ENCODE measurements at places on chromosomes 2 and 18.
A peak's percentile ranks its signal among the peaks of the same experiment; 100 is the strongest.

DNA sequence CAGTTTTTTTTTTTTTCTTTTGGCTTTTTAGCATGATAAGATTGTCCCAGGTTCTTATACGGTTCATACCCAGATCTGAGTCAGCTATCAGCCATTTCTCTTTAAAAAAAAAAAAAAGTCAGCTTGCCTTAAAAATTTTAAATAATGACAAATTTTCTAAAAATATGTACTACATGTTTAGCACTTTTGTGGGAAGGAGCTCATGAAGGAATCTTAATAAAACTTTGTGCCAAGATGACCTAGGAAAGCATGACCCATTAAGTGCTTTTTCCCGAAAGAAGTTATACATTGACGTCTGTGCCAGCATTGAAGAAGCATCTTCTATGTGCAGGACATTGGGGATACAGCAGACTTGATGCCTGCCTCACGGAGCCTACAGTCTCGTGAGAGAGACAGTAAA lies 4.5 kb upstream of the RBMS1 start:
- DNase-seq: no peak

DNA sequence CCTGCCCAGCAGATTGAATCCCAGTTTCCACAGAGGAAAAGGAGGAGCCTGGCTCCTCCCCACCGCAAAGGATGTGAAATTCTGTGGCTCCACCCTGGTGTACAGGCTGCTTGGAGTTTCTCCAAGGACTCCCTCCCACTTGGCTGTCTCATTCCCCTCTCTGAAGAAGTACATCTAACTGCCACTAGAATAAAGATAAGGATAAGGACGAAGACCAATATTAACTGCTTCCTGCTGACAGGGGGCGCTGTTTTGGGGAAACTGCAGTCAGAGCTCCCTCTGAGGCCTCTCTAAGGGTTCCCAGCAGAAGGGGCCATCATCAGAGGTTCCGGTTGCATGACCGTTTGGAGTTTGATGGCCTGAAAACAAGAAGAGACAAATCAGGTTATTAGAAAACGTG lies 790.9 kb downstream of the CPS1 start:
- DNase-seq: no peak

DNA sequence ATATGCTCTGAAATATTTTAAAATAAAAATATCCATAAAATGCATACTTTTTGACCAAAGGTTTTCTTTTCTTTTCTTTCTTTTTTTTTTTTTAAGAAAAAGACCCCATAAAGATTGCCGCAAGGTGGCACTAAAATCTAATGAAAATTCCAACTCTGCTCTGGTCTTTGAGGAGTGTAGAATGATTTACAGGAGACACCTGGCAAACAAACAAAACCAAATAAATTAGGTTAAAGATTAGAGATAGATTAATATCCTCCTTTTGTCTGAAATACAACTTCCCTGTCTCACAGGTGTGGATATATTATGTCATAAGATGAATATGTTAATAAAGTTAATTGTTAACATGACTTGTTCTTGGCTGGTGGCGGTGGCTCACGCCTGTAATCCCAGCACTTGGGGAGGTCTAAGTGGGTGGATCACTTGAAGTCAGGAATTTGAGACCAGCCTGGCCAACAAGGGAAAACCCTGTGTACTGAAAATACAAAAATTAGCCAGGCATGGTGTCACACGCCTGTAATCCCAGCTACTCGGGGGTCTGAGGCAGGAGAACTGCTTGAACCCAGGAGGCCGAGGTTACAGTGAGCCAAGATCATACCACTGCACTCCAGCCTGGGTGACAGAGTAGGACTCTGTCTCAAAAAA lies 3.5 kb upstream of the RHOB start:
- DNase-seq: peak; percentile 15

GRCh38 chr2:66689456-66690051 lies 254.6 kb downstream of the MEIS1 start:
- DNase-seq: no peak

- no peak for DNase-seq
These were observed 37.4 kb upstream of the ALPP start for GRCh38 chr2:232341061-232341738.

- DNase-seq: no peak
These were observed 191.7 kb downstream of the ANAPC1 start for GRCh38 chr2:111692311-111692710.

DNA sequence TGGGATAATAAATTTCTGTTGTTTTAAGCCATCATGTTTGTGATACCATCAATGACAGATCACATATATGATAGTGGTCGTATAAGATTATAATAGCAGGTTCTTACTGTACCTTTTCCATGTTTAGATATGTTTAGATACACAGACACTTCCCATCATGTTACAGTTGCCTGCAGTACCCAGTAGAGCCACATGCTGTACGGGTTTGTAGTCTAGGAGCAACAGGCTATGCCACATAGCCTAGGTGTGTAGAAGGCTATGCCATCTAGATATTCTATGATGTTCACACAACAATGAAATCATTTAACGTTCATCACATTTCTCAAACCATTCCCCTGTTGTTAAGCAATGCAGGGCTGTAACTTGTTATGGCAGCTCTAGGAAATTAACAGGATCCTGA lies 132.9 kb upstream of the SH3BP4 start:
- DNase-seq: no peak

GRCh38 chr2:104430359-104430740 lies 423.6 kb upstream of the POU3F3 start:
- peak; percentile 64 for DNase-seq

- DNase-seq: no peak
These were observed 12.6 kb downstream of the NR4A2 start for GRCh38 chr2:156319811-156320485.

DNA sequence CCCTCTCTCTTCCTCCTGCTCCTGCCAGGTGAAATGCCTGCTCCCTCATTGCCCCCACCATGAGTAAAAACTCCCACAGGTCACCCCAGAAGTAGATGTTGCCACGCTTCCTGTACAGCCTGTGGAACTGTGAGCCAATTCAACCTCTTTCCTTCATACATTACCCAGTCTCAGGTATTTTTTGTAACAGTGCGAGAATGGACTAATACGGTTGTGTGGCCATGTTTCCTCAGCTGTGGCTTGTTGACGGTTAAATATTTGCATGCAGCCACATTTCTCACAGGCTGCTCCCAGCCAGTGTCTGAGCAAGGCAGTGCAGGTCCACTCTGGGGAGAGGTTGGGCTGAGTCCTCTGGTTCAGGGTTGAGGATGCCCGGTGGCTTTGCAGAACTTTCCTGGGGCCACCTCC lies 27.8 kb upstream of the COPS8 start:
- no peak for DNase-seq

GRCh38 chr2:173230181-173230580 lies 124.5 kb upstream of the CDCA7 start:
- no peak for DNase-seq

GRCh38 chr2:51013079-51013932 lies 18.6 kb downstream of the NRXN1 start:
- DNase-seq: peak; percentile 94

DNA sequence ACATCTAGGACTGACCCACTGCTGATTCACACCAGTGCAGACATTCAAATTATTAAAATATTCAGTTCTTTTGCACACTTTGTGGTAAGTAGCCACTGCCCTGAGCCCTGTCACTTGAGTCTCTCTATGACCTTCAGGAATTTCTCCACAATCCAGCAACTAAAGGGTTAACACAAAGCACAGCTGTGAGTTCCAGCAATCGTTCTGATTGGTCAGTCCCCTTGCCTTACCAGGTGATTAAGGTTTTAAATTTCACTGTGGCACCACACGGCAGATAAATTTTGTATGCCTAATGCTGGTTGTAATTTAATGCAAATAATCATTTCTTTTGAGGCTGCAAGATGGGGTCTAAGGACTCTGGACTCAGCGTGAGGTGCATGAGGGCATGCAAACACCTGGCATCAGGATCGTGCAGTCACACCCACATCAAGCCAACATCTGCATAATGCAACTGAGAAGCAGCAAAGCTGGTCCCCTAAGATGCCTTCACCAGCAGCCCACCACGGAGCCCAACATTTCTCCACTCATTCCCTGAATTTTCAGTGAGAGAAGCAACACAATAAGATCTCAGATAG lies 36.6 kb downstream of the SLC14A1 start:
- no peak for DNase-seq

GRCh38 chr2:156653675-156654074 lies 217.5 kb downstream of the GPD2 start:
- DNase-seq: no peak

DNA sequence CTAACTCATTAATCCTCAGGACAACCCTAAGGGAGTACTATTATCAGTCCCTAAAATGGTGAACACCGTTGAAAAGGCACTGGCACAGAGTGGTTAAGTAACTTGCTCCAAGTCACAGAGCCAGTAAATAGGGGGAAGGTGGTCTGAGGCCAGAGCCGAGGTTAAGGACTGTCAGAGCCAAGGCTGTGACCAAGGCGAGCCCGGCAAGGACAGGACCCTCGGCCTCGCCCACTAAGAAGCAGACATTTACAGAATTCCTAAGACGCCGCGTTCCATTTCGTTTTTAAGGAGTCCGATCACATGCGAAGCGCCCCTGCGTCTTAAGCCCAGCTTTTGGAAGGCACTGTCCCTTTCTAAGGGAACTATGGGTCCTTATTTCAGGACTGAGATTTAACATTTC lies 1.1 kb downstream of the PDIA6 start:
- DNase-seq: no peak

DNA sequence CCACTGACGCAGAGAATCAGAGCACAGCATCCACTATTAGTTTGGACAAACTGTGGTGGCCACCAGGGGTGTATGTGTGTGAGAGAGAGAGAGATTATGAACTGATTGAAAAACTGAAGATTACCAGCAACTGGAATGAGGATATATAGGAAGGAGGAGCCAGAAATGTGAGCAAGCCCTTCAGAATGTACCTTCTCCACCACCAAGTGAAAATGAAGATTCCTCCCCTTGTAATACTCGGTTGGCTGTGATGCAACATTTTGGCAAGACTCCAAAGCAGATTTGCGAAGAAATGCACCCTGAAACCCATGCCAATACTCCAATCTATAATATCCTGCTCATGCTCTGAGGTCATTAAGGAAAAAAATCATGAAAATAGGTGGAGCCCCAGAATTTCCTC lies 121.2 kb upstream of the SLC35G4 start:
- no peak for DNase-seq

- no peak for DNase-seq
These were observed 151.0 kb downstream of the ACOXL start for GRCh38 chr2:110883406-110883805.

DNA sequence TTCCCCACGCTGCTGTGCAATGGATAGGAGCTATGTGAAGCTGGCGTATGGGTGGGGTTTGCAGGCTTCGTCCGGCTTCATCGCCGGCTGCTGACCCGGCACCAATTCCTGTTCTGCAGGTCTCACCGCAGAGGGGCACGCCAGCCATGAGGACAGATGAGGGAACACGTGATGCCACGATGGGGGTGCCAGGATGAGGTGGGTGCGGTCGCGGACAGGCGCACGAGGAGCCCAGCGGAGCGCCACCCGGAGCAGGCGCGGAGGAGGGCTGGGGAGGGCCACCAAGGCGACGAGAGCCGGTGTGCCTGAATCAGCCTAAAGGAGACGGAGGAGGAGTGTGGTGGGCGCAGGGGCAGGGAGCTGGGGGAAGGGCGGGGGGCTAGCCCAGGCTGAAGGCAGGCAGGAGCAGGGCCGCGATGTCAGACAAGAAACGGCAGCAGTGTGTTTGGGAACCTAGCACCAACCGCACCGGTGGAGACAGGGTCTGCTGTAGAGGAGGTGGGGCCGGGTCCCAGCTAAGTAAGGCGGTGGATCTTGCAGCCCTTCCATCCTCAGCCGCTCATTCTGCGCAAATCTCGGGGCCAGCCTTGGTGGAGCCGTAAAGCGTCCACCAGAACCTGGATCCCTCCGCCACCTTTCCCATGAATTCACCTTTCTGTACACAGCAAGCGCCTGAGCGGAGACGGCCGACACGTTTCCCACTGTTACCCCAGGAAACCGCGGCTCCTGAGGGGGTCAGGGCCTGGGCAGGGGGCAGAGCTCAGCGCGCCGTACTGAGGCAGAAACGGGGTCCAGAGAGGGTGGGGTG lies 17.0 kb upstream of the CD8A start:
- peak; percentile 68 for DNase-seq

GRCh38 chr2:3864943-3865865 lies 161.8 kb downstream of the DCDC2C start:
- DNase-seq: peak; percentile 92

GRCh38 chr2:213500881-213501280 lies 216.6 kb downstream of the SPAG16 start:
- no peak for DNase-seq

GRCh38 chr2:227238238-227239237 lies 74.1 kb downstream of the COL4A3 start:
- peak; percentile 27 for DNase-seq

DNA sequence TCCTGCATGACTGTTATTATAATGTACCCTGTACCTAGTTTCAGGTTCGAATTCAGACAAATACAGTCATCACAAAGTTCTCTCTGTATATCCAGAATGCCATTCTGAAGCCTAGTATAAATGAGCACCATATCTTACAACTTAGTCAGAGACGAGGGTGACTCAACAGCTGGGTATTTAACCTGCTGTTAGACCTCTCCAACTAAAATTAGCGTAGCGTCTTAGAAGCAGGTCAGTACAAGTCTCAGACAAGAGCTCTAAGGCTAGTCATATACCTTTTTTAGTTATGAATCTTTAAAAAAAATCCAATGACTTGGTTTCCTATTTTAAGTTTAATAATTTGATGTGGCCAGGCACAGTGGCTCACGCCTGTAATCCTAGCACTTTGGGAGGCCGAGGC lies 74.1 kb downstream of the CABYR start:
- no peak for DNase-seq

DNA sequence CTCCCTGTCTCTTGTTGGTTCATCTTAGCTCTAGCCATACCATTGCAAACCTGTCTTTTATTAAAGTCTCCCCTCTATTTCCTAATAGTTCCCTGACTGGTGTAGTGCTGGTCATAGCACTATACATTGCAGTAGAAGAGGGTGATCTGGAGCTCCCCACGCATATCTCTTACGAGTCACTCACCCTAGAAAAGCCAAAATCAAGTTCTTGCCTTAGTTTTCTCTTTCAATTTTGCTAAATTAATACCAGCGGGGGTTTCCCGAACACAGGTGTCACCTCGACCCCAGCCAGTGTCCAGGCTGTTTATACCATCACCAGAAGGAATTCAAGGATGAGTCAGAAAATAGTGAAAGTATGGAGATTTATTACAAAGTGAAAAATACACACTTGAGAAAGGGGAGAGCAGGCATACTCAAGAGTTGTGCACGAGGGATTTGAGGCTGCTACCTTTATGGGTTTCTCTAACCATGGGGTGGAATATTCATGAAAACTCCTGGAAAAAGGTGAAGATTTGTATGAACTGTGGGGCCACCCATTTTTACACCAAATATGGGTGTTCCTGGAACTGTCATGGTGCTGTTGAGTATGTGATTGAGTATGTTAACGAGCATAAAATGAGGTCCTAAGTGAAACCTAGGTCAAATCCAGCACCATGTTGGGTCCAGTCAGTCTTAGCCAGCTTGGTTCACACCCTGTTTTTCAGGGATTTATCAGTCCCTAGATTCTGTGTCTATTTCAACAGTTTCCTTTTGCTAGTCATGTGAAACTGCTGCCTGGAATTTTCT lies 20.2 kb downstream of the PROKR1 start:
- DNase-seq: no peak
